Sciatic nerve (tissue), 2 donors: ENCODE measurements at places on chromosomes 1 and 21.

DNA sequence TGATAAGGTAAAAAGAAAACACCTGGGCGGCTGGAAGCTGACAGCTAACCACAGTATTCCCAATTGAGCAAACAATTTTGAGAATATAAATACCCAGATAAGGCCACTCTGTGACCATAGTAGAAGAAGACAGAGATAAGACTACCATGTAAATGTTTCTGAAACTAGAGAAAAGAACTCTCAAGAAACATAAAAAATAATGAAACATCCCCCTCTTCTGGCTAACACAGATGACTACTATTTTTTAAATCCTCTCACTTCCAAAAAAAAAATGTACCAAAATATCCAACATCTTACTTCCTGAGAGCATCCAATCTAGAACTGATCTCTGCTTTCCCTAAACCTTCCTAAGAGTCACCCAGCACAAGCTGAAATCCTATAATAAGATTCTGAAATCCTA, 125.9 kb downstream of the HFM1 start:
- no peak for DNase-seq

DNA sequence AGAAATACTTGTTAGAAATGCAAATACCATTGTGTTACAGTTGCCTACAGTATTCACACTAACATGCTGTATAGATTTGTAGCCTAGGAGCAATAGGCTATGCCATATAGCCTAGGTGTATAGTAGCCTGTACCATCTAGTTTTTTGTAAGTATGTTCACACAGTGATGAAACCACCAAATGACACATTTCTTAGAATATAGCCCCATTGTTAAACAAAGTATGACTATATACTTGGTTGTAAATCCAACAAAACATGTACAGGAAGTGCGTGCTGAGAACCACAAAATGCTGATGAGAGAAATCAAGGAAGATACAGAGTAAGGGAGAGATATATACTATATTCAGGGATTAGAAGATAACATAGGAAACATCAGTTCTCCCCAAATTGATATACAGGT, 92.2 kb downstream of the POU2F1 start:
- DNase-seq, result no peak

DNA sequence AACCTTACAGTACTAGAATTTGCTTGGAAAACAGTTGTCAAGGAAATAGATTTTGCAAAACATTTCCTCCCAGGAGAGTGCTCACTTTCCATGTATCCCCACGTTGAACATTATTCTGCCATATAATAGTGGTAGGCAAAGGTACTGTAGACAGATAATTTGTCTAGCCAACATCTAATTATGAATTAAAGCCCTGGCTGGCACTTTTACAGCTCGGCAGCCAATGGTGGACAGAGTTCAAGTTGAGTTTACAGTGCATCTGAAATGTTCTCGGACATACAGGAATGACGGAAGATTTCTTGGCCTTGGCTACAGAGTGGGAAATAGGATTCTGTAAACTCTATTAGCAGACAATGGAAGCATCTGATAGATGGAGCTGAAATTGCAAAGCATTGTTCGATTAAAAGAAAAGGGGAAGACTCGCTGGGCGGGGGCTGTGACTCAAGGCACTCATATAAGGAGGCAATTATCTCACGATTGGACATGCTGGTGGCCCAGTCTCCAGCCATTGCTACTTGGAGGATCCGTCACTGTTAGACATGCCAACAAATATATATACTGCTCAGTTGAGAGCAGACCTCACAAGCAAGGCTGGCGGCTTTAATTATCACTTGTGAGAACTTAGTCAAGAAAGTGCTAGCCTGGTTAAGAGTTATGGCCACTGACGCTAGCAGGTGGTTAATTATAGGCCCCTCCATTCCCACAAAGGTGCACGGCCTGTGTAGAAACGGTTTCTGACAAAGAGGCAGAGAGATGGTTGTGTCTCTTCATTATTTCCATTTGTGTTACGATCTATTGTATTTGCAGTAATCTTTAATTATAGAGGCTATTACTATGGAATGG, 48.0 kb downstream of the MAN1C1 start:
- DNase-seq, result peak; percentile 31

DNA sequence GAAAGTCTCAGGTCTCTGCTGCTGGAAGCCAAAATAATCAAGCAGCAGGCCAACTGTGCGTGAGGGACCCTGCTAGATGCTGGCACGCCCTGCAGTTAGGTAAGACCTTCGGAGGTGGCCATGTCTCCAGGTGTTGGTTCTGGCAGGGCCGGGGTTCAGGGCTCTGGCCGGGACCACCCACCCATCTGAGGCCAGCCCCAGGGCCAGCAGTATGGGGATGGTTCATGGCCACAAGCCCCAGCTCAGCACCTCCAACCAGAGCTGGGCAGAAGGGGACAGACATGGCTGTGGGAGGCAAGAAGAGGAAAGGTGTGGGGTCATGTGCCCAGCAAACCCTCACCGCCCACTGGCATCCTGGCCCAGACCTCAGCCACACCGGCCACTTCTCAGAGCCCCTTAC, 23.3 kb downstream of the LRP8 start:
- no peak for DNase-seq

GRCh38 chr1:176531921-176532897, 69.2 kb downstream of the PAPPA2 start:
- no peak for DNase-seq

GRCh38 chr1:155321639-155322503, 1.2 kb downstream of the RUSC1 start:
- DNase-seq, result peak; percentile 60

- DNase-seq, result no peak
These were observed 3.2 kb downstream of the OR6K3 start for GRCh38 chr1:158717344-158717743.

- no peak for DNase-seq
These were observed 139.0 kb downstream of the DPYD start for GRCh38 chr1:97781762-97782337.

- DNase-seq, result no peak
These were observed 23.7 kb downstream of the VANGL1 start for GRCh38 chr1:115665319-115666096.

DNA sequence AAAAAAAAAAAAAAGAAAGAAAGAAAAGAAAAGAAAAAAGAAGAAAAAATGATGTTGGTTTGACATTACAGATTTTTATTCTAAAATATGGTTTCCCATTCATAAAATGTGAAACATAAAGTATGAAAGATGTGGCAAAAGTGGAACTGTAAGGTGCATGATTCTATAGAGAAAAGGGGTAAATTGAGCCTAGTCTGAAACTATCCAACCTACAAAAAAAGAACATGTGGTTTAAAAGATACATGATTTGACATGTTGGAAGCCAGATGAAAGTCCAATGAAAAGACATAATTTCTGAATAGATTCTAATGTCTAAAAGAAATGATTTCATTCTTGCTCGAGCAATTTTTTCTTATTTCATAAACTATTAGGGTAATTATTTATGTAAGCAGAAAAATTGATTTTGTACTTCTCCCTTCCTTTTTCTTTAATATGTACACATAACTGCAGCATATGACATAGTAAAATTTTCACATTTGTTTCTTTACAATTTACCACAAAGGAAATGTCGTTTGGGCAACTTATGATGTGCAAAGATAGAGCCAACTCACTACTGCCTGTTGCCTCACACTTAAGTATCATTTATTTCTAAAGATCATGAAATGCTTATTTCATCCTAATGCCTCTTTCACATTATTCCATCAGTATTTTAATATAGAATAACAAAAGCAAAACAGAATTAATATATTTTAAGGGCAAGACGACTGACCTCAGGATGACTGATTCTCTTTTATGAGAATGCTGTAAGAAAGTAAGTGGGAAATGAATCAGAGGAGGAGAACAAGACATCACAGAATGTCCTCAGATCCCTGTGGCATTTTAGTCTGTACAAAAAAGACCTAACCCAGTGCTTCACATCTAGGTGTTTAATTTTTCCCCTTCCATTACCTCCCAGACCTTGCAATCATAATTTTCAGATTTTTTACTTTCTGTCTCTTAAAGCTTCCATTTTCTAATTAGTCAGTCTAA, 165.8 kb upstream of the HMCN1 start:
- no peak for DNase-seq

GRCh38 chr1:34749992-34750391, 4.9 kb upstream of the GJB5 start:
- DNase-seq, result no peak

DNA sequence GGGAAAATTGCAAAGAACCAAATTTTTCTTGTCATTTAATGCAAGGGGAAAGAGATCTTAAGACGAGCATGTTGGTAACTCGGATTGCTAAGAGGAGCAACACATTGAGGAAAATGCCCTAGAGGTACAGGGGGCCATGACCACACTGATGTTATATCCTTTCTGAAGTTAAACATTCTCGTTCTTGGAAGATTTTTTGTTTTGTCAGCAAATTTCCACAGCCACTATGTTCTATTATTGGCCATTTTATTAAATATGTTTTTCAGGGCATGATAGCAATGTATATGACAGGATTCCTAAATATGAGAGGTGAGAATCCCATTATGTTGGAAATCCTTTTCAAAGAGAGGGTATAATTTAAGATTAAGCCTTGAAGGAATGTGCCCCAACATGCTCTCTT, 627.2 kb upstream of the PKN2 start:
- no peak for DNase-seq

- DNase-seq, result no peak
These were observed 418.5 kb upstream of the RUNX1 start for GRCh38 chr21:35467566-35467965.

- no peak for DNase-seq
These were observed 7.4 kb upstream of the ASCL5 start for GRCh38 chr1:201134405-201134804.

DNA sequence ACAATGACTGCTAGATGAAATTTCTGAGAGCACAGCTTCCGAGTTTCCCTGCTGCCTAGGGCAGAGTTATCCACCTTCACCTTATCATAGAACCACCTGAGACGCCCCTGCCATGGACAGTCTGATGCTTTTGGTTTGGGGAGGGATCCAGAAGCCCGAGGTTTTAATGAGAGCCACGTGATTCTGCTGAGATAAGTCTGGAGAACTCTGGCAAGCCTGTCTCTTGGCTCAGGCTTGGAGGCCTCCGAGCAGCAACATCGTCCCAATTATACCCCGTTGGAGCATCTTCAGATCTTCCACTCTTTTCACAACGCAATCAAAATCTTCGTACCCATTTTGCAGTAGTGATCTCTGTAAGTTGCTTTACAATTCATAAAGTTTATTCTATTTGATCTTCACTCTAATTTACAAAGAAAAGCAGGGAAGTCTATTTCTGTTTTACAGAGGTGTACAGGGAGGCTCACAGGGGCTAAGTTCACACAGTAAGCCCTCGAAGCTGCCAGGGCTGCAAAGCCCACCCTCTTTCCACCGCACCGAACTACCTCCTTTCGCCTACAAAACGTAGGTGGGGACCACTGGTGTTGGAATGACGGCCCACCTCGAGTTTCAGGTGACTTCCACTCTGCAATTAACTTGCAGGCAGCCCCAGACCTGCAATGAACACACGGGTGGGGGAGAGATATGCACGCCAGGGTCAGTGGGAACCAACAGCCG, 513 bp upstream of the HHAT start:
- DNase-seq, result no peak
